ENCODE measurements at places on chromosomes 11 and 22. TPM values are rescaled to one million over a fixed set of nuclear protein-coding genes. Genes with fewer than 3 reads are reported as not detected.

Gene MUC5AC
- total RNA-seq = not detected

Gene RIMBP3C
- 0.15 TPM for total RNA-seq

Gene OR8A1
- not detected for total RNA-seq

Gene ST14
- 48.5 TPM for total RNA-seq

GRCh38 chr22:42116848-42117424 is 13.7 kb downstream of the CYP2D6 start:
- H3K36me3 ChIP-seq = no peaks in the 10 kb centered on the region
- DNase-seq = no peak
- no peak overlapping the region for H3K4me3 ChIP-seq
- no peaks in the 10 kb centered on the region for H3K27me3 ChIP-seq

Gene ART1
- total RNA-seq = not detected

Gene NXPE4
- total RNA-seq = not detected

Gene MIOX
- not detected for total RNA-seq

Data from breast epithelium (tissue), 4 donors.